GM06990 (cell line): ENCODE measurements at places on chromosomes 2 and 18.

GRCh38 chr18:76981396-76981968, 151.1 kb downstream of the MBP start:
- DNase-seq, result no peak

DNA sequence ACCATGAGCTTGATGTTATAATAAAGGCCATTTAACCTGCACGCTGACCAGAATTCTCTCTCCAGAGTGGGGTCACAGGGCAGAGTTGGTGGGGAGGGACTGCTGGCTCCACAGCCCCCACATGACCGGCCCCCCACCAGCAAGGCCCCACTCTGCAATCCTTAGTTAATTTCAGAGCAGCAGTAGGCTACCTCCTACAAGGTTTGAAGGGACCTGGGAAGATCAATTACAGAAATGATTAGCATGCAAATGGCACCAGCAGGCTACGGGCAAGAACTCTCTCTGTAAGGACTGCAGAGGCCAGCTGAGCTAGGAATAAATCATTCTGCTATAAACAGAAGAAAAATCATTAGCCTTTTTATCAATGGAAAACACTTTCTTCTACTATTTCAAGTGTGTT, 135.3 kb downstream of the C1D start:
- no peak for DNase-seq

DNA sequence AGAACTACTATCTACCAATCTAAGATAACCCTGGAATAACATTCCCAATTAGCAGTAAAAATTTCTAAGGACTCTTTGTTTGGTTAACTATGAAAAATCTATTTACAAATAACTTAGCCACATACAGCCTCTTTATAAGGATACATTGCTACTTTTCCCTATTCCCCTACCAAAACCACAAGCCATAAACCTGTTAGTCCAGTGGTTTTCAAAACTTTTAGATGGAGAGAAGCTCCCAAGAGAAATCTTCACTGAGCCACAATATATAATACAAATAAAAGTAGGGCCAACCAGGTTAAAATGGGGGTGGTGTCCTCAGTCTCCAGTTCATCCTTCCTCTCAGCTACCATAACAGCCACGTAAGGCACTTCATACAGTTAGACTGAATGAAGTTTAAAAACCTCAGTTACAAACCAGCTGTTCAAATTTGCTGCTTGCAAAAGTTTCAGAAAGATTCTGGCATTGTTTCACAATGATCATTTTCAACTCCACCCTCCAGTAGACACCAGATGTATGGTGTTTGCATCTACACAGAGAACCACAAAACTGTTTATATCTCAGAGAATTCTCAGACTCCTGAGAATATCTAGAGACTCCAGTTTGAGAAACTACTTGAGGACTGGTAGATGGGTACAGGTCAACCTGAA, 26.0 kb downstream of the SOS1 start:
- peak; percentile 44 for DNase-seq

GRCh38 chr18:63016270-63016669, 300.9 kb downstream of the PHLPP1 start:
- DNase-seq, result no peak

GRCh38 chr2:29080886-29081743, 6.8 kb upstream of the PCARE start:
- no peak for DNase-seq
